ENCODE measurements at places on chromosomes 11 and 22.

- DNase-seq, result no peak
Observed at GRCh38 chr22:47259990-47260389, 497.5 kb downstream of the TBC1D22A start.

- no peak for DNase-seq
Observed at GRCh38 chr11:14065141-14065540, 102.6 kb downstream of the SPON1 start.

DNA sequence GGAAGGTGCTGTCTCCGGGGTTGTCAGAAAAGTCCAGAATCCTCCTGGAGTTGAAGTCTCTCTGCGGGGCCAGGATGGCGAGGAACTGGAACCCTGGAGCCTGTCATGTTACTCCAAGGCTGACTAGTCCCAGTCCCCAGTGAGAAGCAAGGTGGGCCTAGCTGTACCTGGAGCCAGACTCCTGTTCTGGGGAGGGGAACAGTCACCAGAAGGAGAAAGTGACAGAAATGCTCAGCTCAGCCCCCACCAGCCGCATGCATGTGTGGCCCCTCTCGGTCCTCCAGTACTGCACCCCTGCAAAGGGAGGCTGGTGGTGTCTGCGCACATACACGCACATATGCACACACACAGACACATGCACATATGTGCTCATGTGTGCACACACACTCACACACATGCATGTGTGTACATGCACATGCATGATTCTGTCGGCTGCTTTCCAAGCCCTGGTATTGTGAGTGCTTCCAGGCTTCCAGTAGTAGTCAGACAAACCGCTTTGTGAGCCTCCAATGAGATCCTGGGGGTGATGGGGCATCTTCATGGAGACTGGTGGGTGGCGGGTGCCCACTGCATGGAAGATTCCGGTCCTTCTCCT, 54.3 kb downstream of the RTL6 start:
- peak; percentile 13 for DNase-seq

GRCh38 chr11:109023036-109023435, 358.2 kb downstream of the DDX10 start:
- DNase-seq, result no peak

GRCh38 chr11:20397281-20397680, 9.8 kb downstream of the PRMT3 start:
- DNase-seq, result no peak

DNA sequence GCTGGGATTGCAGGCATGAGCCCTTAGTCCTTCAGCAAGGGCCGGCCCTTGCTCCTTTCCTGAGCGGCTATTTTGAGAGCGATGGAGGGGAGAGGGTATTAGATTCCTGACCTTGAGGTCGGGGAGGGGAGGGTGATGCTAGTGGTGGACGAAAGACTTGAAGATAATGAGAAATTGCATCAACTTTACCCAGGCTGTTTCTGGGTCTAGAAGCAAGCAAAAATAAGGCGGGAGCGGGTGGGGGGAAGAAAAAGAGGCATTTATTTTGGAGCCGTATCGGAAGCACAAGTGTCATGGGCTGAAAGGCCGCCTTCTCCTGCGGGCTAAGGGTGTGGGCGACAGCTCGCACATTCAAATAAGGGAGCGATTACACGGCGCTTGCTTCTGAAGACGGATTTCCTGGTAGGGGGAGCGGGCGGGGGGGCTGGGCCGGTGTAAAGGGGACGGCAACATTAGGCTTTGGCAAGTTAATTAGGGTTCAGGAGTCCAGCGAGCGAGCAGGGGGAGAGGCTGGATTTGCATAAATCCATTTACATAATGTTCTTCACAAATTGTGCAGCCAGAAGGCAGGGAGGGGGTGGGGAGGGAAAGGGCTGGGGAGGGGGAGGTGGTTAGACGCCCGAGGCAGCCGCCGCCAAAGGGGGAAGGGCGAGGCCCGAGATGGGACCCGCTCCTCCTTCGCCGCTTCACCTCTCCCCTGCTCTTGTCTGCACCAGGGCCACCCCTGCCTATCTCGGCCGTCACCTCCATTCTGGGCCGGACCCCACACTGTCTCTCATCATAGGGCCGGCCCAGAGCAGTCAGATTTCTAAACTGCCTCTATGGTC, 245.9 kb downstream of the MIAT start:
- peak; percentile 56 for DNase-seq

DNA sequence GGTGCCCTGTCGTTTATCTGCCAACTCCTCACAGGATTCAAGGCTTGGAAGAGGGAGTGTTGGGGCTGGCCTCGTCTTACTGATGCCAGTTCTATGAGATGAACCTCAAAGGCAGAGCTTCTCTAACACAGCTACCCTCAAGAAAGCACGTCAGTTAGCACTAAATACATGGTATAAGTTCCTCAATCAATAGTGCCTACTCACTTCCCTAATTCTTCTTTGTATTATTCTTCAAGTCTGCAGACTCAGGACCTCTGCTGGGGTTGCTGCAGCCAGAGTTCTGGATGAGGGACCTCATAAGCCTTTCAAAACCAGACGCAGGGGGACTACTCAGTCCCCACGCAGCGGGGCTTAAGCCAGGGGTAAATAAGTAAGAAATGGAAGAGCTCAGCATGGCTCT, 118.3 kb downstream of the VPREB1 start:
- DNase-seq, result no peak

DNA sequence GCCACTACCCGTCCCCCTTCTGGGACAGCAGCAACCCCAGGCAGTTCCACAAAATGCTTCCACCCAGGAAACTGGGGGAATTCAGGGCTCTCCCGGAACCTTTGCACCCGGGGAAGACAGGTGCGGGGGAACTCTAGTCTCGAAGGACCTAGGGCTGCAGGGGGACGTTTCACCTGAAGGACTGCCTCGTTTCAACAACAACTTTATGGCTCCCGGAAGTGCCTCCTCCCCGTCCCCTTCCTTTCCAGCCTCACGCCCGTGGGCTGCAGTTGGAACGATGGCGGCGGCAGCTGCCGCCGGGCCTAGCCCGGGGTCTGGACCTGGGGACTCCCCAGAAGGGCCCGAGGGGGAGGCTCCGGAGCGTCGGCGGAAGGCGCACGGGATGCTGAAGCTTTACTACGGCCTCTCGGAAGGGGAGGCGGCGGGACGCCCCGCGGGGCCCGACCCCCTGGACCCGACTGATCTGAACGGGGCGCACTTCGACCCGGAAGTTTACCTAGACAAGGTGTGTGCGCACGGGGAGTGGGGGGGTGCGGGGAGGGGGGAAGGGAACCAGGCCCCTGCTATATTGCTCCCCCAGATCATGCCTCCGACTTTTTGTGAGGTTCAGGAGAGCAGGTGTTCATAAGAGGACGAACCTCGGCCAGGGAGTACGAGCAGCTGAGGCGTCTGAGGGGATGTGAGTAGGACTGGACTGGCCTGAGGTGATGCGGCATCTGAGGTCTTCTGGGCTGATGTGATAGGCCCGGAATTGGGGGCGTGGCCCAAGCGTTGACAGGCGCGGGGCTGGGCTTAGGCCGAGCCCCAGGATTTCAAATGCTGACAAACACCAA, at the start of gene VPS51:
Gene VPS51 (plus strand): TSS at position 241 of the 833 bp plus-strand sequence. CDS start 37 bp downstream, at position 278.
- peak; percentile 92 for DNase-seq

GRCh38 chr11:118364956-118365615, 5.7 kb downstream of the UBE4A start:
- DNase-seq, result no peak

DNA sequence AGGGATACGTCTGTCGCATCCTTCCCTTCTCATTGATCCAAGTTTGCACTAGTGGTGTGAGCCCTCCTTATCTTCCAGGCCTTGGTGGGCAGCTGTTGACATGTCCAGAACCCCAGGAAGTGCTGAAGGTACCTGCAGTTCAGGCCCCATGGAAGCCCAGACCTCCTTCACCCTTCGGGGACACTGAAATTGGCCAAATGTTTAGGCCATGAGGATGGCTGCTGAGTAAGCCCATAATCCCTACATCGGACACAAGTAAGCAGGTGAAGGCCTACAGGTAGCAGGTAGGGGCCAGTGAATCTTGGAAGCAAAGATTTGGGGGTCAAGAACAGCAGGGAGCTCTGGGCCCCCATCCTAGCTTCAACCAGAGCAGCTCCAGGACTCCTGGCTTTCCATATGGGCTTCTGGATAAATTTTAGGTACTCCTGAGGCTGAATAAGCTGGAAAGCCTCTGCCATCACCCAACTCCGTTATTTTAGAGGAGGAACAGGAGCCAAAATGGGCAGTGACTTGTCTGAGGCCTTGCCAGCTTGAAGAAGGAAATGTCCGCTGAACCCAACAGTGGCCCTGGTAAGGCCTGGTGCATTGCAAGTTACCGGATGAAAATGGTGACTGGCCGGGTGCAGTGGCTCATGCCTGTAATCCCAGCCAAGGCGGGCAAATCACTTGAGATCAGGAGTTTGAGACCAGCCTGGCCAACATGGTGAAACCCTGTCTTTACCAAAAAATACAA, 45.2 kb downstream of the MORC2 start:
- DNase-seq, result no peak

GRCh38 chr11:112016088-112016764, 9.0 kb upstream of the DLAT start:
- no peak for DNase-seq

GRCh38 chr22:19822301-19823117, 32.2 kb downstream of the GNB1L start:
- DNase-seq, result peak; percentile 24

- no peak for DNase-seq
Observed at GRCh38 chr11:116179401-116179800, 593.4 kb downstream of the BUD13 start.

DNA sequence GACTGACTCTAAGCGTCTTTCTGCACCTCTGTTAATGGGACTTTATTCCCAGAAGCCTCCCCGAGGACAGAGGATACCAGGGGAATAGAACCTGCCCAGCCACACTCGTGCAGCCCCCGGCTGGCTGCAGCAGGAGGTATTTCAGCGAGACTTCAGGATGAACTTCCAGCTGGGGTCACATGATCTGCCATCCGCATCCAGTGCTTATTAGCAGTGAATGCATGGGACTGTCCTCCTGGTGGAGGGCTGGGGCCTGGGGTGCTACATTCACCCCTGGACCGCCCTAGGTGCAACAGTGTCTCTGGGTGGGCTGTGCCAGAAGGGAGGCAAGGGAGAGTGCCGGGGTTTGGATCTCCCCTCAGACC, 1.6 kb downstream of the DUSP8 start:
- no peak for DNase-seq

DNA sequence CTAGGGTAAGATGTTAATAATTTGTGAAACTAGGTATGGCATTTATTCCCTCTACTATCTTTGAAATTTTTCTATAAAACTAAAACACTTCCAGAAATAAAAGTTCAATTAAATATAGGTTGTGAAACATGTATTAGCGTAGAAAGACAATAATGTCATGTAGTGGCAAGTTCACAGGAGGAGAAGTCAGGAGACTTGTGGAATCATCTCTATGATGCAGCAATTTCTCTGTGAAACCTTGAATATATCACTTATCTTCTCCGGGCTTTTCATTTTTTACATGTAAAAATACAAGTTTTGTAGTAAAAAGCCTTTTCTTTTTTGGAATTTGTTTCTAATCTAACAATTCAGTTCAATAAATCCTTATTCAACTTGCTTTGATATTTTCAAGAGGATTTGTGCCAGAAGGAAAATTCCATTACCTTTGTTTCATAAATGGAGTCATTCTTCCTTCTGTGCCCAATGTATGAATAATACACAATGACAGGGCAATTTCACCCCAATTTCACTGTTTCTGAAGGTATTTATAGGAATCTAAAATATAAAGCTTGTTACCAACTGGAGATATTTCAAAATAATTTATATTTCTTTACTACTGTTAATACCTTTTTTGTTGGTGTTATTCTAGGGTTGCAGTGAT, 758.3 kb downstream of the FAM181B start:
- DNase-seq, result no peak

DNA sequence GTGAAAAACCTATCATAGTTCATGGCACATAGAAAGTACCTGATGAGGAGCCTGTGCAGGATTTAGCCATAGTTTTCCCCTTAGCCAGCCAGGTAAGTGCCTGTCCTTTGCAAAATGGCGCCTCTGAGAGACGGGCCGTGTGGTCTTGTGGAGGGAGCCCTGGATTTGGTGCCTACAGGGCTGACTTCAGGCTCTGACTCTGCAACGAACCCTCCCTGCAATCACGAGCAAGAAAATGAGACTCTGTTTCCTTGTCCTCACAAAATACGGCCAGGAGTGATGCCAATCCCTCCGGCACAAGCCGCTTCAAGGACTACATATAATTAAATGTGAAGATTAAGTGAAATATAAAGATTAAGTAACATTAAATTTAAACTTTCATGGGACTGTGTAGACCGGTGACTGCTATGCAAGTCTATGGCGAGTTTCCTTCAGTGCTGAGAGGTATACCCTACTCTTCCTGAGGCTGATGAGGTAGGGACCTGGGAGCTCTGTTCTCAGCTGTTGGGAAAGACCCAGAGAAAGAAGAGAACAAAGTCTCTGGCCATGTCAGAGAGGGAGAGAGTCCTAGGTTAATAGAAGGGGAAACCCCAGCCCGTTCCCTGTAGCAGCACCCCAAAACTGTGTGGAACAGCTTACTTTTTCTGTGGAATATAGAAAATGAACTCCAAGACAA, 6.1 kb upstream of the CXCR5 start:
- no peak for DNase-seq

- no peak for DNase-seq
Observed at GRCh38 chr11:57605028-57605420, 7.5 kb downstream of the SERPING1 start.

DNA sequence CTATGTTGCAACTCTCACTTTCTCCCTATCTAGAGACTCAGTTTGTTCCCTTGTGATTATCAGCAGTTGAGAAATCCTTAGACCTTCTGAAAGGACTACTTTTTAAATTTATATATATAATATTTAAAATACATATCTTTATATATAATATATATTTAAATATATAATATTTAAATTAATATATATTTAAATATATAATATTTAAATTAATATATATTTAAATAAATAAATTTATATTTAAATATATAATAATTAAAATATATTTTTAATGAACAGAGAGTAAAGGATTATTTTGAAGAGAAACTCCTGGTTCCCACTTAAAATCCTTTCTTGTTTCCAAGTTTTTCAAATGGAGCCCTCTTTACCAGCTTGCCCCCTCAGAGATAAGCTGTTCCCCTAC, 83.7 kb upstream of the TRIM77 start:
- DNase-seq, result no peak

DNA sequence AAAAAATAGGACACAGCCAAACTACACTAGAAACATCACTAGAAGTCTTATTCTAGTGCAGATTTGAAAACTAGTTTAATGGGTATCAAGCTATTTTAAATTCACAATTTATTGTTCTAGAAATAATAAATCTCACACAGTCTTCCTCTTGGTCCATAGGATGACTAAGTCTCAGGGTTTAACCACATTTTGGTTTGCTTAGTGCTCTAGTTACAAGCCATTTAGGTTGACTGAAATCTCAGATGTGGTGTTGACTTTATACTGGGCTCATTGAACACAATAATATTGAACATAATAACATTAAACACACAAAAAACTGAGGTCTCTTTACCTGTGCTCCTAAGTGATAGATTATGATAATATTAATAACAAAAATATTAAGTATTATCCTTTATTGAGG, 760.3 kb upstream of the CCDC179 start:
- DNase-seq, result no peak

DNA sequence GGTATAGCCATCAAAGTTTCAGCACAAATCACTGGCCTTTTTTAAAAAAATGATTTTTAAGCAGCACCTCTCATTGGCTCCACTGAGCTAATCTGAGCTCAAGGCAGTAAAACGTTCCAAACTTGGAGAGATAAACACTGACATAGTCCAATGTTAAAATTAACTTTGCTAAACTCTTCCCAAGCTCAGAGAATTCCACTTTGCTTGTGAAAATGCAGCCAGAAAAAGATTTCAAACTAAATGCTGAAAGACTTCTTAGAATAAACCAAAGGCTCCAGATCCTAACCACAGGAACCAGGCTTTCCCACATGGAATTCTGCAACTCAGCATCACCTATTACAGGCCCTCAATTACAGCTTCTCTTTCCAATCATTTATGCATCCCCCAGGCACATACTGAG, 84.7 kb upstream of the GDPD4 start:
- DNase-seq, result no peak
